Lower leg skin (tissue), 4 donors: ENCODE measurements at places on chromosomes 1 and 21. TPM values are rescaled to one million over a fixed set of nuclear protein-coding genes. Genes with fewer than 3 reads are reported as not detected.

DNA sequence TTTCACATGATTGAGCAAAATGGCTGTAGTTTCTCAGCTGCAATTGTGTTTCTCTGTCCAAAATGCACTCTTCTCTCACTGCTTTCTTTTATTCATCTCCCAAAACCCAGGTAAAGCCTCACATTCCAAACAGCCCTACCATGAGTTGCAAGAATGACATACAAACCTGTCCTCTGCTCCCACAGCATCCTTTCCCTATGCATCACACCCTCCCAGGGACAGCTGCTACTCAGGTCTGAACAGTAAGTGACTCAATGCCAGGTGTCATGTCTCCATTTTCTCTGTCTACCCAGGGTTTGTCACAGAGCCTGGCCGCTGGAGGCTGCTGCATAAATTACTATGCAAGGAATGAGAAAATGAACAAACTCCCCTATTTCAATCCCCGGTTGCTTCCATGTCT is 118.5 kb downstream of the PLD5 start:
- DNase-seq = no peak

DNA sequence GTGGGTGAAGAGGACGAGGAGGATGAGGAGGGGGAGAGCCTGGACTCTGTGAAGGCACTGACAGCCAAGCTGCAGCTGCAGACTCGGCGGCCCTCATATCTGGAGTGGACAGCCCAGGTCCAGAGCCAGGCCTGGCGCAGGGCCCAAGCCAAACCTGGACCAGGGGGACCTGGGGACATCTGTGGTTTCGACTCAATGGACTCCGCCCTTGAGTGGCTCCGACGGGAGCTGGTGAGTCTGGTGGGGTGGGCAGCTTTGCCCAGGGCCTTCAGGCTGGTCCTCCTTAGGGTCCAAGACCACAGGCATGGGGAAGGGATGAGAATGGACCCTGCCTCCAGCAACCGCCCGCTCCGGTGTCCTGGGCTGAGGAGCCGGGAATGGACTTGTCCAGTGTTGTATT is 430 bp downstream of the FAM167B start:
- DNase-seq = no peak

GRCh38 chr1:91124989-91125417 is 103.2 kb upstream of the ZNF644 start:
- no peak for DNase-seq

- DNase-seq = no peak
These were observed 7.0 kb downstream of the DYRK1A start for GRCh38 chr21:37373539-37373938.

The NEGR1 gene
- 13.6 TPM for total RNA-seq
